ENCODE measurements at places on chromosomes 3 and 15.

DNA sequence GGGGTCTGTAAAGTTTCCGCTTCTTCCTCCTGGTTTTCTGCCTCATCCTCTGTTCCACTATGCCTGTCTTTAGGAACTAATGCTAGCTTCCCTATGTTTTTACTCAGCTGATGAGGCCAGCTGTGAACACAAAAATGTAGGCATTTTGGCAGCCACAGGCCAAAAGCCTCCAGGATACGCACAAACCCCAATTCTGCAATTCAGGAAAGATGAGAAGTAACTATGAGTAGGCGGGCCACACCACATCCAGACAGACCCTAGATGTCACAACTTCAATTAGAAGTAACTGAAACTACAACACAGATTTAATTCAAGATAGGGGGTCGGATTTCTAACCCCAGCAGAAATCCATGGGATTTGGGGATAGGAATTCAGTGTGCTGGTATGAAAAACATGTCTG is 11.9 kb downstream of the CA12 start:
- no peak for DNase-seq

- DNase-seq = no peak
These were observed 333.4 kb downstream of the SLC9A9 start for GRCh38 chr3:143514874-143515273.

GRCh38 chr3:195829897-195830254 is 18.1 kb upstream of the MUC4 start:
- DNase-seq = no peak

DNA sequence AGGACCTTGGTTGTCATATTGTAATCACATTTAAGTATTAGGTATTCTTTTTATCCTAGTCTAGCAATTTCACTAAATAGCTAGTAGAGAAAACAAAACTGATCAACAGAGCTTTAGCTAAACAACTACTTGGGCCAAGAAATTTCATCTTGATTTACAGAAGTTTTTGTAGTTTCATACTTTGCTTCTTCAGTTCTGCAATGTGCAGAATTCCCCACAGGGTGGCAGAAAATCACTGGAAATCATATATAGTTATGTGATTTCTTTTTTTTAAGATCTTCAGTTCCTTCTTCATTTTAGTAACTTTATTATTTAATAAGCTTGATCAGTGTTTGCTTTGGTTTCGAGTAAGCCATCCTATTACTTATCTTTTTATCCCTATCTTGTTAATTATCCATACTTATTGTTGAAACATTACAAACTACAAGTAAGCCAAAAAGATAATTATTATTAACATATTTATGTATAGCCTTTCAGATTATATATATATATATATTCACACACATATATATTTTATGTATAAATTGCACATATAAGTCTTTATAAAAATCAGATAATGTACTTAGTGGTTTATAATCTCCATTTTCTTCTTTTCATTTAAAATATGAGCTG is 2.2 kb upstream of the BNIP2 start:
- DNase-seq = peak; percentile 38

DNA sequence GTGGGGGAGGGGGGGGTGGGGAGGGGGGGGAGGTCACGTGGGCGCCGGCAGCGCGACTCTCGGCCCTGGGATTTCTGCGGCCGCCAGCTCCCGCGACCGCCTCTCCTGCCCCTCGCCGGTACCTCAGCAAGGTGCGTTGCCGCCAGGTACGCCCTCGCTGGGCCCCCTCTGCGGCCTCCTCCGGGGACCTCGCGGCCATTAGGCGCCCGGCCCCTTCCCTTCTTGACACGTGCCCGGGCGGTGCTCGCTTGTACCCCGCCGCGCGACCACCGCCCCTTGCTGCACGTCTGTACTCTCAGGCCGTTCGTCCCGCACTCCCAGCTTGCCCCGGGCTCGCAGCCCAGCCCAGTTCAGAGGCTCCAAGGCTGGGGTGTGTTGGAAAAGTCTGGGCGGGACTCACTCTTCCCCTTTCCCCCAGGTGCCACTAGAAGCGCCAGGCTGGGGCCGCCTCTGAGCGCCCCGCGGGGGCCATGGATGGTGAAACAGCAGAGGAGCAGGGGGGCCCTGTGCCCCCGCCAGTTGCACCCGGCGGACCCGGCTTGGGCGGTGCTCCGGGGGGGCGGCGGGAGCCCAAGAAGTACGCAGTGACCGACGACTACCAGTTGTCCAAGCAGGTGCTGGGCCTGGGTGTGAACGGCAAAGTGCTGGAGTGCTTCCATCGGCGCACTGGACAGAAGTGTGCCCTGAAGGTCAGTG is at the start of gene MAPKAPK3:
Gene MAPKAPK3, plus strand, starts transcription at position 56 of the 696 bp plus-strand sequence. Its CDS starts 415 bp downstream, at position 471.
- DNase-seq = no peak

DNA sequence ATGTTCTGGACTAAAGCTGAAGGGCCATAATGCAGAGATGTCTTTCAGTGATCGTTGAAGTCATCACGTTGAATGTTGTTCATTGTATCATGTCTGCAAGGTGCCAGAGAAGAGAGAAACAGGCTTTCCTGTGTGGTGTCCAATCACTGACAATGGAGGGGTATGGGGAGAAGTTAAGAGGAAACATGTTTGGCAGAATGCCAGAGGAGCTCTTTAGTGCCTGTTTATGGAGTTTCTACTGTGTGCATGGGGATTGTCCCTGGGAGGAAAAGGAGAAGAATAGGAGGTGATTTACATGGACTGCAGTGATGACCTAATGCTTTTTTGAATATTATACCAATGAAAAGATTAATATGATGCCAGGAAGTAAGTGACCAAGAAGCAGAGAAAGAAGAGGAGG is 11.7 kb downstream of the SCAANT1 start:
- no peak for DNase-seq

DNA sequence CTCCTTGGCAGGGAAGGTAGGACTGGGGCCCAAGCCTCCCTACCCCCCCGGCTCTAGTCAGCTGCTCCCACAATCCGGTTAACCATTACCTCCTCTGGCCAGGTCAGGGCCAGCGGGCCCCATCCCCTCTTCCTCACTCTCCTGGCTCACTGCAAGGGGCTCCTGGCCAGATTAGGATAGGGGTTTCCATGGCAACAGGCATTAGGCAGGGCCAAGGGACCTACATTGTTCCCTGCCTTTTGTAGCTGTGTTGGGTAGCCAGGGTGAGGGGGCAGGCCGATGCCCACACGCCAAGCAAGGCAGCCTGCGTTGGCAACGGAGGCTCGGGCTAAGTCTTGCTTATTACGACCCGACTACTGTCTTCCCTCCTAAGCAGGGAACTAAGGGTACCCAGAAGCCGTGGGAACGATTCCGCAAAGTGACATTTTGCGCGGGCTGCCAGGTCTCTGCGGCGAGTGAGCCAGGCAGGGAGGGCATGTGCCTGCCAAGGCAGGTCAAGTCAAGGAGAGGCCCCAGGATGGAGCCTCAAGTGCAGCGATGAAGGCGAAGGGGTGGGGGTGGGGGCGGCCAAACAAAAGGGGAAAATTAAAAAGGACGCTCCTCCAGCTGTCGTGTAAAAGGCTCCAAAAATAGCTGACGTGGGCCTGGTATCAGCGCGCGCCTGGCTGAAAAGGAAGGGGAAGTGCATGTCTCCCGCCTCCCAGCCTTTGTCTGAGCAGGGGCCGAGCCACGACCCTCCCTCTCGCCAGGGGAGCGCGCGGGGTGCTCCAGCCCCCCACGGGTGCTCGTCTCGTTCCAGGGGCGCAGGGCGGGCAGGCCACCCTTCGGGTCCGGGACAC is 919 bp downstream of the IDH2 start:
- no peak for DNase-seq

GRCh38 chr3:68876112-68876713 is 56.1 kb downstream of the TAFA4 start:
- DNase-seq = peak; percentile 46

DNA sequence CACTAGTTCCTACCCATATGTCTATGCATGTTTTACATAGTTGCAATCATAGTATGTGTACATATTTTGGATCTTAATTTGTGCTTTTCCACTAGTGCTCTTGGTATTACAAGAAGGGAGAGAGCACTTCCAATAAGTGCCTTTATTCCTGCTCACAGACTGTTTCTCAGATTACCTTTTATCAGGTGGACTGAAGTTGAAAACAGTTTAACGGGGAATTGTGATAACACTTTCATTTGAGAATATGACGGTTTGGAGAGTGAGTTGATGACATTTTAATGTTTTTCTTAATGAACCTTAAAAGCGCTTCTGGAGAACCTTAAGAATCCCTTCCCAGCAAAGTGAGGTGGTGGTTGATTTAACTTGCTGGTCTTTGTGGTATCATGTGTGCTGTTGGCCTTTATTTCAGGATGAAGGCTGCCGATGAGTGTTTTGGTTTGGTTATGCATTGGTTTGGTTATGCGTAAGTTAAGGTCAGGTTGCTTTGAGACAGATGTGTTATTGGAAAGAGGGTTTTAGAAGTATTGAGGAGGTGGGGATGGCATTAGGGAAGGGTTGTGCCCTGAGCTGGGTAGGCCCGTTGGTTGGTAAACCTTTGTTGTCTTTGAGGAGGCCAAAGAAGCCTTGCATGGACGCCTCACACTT is 2.8 kb downstream of the EDEM1 start:
- no peak for DNase-seq

DNA sequence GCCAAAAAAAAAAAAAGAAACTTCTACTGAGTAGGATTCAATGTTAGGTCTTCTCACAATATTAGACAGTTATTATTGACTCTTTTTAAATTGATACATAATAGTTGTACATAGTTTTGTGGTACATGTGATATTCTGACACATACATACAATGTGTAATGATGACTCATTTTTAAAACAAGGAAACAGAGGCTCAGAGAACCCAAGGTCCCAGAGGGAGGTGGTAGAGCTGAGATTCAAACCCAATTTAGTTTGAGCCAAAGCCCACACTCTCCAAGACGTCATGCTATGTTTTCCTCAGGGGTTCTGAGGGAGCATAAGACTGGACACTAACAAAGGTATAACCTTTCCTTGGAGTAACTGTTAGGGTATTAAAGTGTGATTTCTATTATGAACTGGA is 40.6 kb downstream of the MYO5C start:
- DNase-seq = peak; percentile 55

DNA sequence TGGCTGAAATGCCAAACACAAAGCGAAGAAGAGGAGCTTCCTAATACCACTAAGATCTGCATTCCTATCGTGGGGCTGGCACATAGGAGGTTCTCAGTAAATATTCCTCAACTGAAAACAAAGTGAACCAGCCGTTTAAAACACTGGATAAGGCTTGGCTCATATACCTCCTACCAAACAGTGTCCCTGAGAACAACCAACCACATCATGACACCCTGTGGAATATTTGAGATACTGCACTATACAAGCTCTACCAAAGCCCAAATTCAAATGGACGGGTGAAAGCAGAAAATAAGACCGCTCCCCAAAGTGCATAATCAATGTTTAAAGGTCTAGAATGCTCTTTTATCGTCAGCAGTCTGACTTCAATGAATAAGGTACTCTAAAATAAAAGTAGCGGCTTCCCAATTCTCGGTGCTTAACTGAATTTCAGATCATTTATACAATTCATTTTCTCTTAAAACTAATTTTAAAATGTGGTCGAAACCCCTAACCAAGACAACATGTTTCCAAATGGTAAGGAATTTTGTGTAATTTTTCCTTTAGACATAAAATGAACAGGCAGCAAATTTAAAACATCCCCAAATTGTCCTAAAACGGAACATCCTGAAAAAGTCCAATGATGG is 425.8 kb downstream of the ERC2 start:
- DNase-seq = peak; percentile 16

DNA sequence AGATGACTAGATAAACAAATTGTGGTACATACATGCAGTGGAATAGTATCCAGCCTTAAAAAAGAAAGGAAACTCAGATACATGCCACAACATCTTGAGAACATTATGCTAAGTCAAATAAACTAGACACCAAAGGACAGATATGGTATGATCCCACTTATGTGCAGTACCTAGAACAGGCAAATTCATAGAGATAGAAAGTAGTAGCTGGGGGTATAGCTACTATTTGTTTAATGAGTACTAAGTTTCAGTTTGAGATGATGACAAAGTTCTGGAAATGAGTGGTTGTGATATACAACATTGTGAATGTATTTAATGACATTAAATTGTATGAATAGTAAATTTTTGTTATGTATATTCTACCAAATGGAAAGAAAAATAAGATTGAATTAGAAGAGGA is 477.2 kb upstream of the CFAP20DC start:
- no peak for DNase-seq
